CD4-positive, alpha-beta T cell treated with Interleukin-17A for 1 hour (primary cell): ENCODE measurements at places on chromosomes 11 and 22.

- peak; percentile 76 for DNase-seq
Observed at GRCh38 chr11:9748361-9748970, 84.6 kb downstream of the SWAP70 start.

- DNase-seq: no peak
Observed at GRCh38 chr11:45233804-45234170, 52.4 kb downstream of the SYT13 start.

GRCh38 chr11:75770102-75770501 lies 1.5 kb downstream of the DGAT2 start:
- no peak for DNase-seq

GRCh38 chr11:69387409-69387885 lies 93.5 kb downstream of the MYEOV start:
- DNase-seq: no peak

GRCh38 chr11:10674440-10674855 lies 19.1 kb downstream of the IRAG1 start:
- no peak for DNase-seq

DNA sequence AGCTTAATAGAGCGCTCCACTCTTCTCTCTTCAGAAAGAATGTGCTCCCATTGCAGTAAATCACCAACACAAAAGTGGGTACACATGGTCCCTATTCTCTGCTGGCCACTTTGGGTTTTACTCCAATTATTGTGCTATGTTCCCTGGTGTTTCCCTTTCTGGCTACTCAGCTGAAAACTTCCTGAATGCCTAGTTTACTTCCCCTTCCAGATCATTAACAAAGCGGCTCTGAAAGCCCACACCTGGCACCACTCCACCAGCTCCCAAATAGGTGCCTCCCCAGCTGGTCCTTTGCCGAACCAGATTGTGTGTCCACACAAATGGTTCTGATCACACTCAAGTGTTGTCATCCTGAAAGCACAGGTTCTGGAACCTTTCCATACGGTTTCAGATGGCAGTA lies 443.7 kb downstream of the NTM start:
- no peak for DNase-seq

DNA sequence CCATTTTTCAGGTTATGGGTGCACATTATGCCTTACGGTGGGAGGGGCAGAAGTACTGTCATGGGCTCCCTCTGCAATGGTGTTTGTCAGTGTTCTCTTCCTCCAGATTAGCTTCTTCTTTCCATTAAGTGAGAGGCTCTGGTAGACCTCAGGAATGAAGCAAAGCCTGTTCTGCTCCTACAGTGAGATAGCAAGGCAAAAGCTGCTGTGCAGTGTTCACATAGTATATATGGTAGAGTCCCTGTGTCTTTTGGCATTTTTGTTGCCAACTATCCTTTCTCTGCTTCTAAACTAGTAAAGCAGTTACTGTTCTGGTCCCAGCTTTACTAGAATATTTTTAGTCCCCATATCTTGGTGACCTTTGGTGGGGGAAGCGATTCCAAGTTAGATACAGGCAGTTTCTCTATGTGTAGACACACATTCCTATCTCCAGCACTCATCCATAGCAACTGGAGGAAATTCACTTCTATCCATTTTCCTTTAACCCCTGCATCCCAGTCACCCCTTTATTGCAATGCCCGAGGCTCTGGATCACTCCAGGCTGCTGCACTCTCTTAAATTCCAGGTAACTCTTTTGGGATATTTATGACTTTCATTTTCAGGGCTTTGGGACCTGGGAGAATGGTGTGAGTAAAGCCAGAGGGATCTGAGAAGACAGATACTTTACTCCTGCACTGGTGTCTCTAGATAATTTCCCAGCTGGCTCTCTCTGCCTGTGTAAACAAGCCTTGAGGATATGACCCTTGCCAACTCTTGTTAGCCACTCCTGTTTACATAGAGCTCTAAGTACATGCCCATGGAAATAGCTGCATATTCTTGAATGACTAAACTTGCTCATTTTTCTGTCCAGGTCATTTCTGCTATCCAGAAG lies 3.9 kb upstream of the TRIM34 start:
- DNase-seq: no peak
